ENCODE measurements at places on chromosomes 16 and 17.

GRCh38 chr16:61237884-61238485 lies 798.3 kb downstream of the CDH8 start:
- no peak for DNase-seq

GRCh38 chr17:79990704-79991103 lies 45.0 kb downstream of the TBC1D16 start:
- no peak for DNase-seq

DNA sequence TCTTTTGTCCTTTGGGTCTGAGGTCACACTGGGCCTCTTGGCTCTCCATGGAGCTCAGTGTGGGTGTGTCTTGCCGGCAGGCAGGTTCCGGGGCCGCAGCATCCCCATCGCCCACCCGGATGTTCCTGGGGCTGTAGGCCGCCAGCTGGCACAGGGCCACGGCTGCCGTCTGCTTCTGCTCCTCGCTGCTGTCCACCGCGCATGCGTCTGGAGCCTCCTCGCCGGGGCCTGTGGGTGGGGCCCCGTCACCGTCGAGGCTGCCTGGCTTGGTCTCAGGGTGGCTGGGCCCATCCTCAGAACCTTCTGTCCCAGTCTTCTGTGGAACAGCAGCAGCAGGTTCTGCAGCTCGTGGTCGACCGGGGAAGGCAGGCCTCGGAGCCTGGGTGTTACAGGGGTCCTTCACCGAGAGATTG lies 9.6 kb downstream of the ZNF750 start:
- no peak for DNase-seq

GRCh38 chr17:77942112-77942988 lies 16.2 kb upstream of the TNRC6C start:
- no peak for DNase-seq

DNA sequence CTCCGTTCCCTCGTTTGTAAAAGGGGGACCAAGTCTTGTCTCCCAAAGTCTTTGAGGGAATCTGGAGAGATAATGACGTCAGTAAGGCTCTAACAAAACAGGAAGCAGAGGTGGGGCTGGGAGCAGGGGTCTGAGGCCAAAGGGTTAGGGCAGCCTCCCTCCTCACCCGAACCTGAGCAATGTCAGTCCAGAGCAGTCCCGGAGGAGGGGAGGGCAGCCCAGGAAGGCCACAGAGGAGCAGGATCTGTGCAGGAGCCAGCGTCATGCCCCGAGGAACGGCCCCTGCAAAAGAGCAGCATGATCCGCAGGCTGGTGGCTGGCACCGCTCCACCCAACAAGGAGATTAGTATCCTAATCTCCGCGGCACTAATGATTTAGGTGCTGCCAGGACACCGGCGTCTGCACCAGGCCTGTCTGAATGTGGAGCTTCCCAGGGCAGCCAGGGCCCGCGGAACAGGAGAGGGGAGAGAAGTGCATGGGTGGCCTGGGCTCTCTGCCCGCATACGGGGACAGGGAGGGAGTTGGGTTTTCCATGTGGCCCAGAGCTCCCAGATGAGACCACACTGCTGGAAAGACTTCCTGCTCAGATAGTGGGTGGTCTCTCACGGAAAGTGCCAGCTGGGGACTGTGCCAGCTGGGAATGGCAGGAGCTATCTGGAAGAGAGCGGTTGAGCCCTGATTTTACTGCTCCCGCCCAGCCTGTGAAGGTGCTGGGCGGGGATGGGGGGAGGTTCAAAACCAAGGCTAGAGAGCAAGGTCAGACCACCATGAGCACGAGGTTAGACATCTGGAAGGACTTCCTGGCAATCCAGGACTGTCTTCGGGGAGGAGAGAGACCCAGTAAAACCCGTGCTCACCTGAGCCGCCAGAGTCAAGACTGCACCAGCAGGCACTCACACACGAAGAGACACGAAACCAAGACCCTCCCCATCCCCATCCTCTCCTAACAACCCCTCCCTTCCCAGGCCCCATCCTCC lies 11.0 kb upstream of the KRT17 start:
- DNase-seq, result no peak

- peak; percentile 43 for DNase-seq
Observed at GRCh38 chr16:88453611-88454522, 787 bp downstream of the ZFPM1 start.

GRCh38 chr16:2082171-2082982 lies 34.6 kb downstream of the TSC2 start:
- DNase-seq, result no peak

DNA sequence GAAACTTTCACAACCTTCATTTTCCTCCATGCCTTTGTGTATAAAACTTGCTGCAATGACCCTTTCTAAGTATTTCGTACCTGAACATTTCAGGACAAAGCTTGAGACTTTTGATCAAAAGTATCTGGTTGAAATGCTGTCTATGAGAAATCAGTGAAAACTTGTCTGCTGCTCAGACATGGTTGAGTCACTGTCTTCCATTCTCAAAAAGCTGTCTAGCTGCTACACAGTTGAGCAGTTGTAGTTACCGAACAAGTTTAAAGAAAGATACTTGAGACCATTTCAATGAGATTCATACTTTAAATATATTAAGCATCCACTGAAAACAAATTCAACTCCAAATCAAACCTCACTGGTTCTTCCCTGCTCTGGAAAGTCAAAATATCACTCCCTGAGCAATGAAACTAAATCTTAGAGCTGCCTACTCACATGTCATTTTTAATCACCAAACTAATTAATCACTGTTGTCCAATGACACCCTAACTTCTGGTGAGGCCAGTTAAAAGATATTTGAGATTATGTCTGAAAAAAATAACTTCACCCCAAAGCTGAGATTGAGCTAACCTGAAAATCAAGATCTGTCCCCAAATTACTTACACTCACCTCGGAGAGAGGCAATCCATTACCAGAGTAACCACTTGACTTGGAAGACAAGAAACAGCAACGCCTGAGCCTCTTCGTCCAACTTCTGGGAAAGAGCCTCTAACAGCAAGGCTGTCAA lies 488 bp downstream of the TMEM100 start:
- no peak for DNase-seq

GRCh38 chr17:28193241-28193640 lies 125.8 kb upstream of the TMEM97 start:
- DNase-seq, result no peak

DNA sequence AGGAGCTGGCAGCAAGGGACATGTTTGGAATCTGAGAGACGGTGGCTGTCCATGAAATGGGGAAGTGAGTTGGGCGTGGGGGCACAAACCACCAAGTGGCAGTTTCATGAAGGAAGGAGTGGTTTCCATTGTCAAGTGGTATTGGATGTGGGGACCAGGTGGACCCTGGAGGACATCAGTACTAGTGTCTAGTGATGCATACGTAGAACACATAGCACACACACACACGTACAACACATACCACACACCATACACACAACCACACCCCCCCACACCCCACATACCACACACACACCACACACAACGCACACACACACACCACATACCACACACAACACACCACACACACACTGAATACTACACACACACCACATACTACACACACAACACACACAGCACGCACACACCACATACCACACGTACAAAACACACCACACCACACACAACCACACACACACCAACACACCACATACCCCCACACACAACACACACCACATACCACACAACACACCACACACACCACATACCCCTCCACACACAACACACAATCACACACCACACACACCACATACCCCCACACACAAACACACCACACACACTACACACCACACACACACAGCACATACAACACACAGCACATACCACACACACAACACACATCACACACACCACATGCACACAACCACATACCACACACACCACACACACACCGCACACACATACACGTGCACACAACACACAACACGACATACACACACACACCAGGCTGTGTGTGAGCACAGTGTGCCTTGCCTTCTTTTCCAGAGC lies 41.1 kb upstream of the GSE1 start:
- DNase-seq, result no peak

- no peak for DNase-seq
Observed at GRCh38 chr16:84537491-84538151, 33.2 kb upstream of the MEAK7 start.

DNA sequence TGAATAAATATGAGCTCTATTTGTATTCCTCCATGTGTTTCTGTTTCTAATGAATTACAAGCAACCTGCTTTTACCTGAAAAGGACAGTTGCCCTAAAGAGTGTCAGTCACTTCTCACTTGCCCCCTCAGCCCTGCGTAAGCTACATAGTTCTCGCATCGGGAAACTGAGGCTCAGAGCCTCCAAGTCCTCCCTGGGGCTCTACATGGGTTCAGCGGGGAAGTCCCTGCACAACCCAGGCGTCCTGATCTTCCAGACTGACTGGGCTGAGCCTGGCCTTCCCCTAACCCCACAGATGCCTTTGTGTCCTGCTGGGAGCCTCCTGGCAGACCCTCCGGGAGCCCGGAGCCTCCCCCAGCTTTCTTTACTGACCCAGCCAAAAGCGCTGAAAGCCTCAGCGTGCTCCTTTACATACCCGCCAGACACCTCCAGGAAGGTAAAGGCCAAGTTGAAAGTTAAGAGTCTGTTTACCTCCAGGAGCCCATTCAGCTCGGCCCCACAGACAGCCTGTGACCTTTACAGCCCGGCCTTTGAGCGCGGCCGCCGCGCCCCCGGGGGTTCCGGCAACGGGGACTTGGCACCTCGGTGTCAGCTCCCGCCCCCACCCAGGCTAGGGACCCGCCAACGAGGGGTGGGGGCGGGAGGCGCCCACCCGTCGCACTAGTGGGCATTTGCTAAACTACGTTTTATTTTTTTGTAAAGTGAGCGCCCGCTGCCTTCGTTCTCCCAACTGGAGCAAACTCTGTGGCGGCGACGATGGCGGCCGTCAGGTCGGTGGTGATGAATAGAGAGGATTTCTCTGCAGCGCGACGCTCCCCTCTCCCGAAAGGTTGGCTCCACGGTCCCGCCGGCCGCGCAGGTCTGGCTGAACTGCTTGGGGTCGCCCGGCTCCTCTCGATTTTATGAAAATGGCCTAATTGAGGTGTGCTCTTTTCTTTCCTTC lies 4.4 kb upstream of the HOXB13 start:
- no peak for DNase-seq

- no peak for DNase-seq
Observed at GRCh38 chr17:12362853-12363455, 302.7 kb upstream of the MYOCD start.

DNA sequence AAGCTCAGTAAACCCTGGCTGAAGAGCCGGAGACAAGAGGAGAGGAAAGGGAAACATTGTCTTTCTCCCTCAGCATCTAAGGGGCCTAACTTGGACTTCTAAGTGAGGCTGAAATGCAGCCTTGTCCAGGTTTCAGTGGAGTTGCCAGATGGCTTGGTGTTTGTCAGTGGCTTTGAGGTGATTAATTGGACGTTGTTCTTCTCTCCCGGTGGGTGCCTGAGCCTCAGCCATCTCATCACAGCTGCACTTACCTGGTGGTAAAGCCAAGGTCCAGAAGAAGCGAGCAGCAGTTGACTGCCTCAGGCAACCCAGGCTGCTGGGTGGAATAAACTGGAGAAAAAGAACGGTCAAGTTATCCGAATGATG lies 202.2 kb upstream of the NLRP1 start:
- no peak for DNase-seq

DNA sequence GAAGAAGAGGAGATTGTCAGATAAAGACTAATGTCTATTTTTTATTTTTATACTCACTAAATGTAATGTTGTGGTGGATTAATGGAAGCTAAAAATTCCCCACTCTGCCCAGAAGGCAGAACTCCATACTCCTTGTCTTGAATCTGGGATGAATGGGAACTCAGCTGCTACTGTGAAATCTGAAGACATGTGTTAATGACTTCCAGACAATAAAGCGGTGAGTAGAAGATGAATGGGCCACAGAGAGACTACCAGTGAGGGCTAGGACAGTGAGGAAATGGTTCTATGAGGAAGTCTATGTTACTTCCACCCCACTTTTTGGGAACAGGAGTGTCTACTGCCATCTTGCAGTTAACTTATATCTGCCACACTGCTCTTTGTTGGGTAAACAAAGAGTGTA lies 726.9 kb downstream of the CDH8 start:
- no peak for DNase-seq

GRCh38 chr17:52686140-52686539 lies 527.6 kb upstream of the CA10 start:
- no peak for DNase-seq

DNA sequence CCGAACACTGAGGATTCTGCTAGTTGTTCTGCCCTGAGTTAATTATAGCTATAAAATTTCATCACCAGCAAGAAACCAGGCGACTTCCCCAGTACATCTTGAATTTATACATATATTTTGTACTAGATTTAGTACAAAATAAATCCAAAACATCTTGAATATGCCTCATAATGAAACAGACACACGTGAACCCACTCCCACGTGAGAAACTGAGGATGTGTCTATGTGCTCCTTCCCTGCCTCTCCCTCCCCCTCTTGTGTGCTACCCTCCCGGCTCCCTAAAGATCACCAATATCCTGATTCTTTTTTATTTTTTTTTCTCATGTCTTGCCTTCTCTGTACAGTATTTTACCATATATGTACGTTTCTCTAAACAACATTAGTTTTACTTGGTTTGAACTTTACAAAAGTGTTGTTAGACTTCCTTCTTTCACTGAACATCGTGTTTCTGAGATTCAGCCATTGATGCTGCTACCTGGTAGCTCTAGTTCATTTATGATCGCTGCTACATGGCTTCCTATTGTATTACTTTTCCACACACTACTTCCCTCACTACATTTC lies 1.1 kb upstream of the LCMT1 start:
- no peak for DNase-seq

DNA sequence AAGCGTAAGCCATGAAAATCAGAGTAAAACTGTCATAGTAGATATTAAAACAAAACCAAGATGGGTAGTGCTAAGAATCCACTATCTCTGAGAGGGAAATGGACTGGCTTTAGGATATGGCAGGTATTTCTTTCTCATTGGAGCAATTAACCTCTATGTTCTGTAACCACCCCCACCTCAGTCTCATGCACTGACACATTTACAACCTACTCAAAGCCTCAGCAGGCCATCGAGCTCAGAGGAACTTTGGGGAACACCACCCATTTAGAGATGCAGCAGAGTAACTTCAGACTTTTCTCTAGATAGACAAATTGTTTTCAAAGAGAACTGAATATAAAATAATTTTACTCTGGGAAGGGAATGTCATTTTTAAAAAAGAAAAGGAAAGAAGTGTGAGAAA lies 615.8 kb upstream of the ZFHX3 start:
- no peak for DNase-seq

- peak; percentile 79 for DNase-seq
Observed at GRCh38 chr17:38511150-38512108, 83.2 kb downstream of the ARHGAP23 start.

- peak; percentile 95 for DNase-seq
Observed at GRCh38 chr17:7889166-7889955, 772 bp downstream of the CHD3 start.

DNA sequence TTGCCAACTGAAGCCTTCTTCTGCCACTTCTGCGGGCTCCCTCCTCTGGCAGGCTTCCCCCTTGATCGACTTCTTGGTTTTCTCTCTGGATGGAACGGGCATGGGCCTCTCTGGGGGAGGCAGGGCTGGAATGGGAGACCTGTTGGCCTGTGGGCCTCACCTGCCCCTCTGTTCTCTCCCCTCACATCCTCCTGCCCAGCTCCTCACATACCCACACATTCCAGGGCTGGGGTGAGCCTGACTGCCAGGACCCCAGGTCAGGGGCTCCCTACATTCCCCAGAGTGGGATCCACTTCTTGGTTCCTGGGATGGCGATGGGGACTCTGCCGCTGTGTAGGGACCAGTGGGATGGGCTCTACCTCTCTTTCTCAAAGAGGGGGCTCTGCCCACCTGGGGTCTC lies 6.5 kb upstream of the LASP1NB start:
- DNase-seq, result no peak

- DNase-seq, result no peak
Observed at GRCh38 chr16:74731853-74732477, 31.3 kb upstream of the MLKL start.

All from EL (cell line).